ENCODE measurements at places on chromosomes 7 and 10.

DNA sequence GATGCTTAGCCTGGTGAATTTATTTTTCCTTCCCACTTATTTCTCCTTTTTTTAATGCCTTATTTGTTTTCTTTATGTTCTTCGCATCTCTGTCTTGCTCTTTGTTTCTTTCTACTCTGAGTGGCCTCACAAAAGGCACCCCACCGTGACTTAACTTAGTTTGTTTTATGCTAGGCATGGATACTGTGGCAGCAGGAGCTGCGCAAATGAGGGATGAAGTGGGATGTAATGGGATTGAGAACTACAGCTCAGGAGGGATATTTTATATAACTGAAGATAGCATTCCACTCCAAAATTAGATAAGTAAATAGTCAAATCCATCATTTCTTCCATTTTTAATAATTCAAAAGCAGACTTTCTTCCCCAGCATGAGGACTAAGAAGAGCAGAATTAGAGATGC lies 1.7 kb upstream of the CACNA2D1 start:
- DNase-seq: no peak

DNA sequence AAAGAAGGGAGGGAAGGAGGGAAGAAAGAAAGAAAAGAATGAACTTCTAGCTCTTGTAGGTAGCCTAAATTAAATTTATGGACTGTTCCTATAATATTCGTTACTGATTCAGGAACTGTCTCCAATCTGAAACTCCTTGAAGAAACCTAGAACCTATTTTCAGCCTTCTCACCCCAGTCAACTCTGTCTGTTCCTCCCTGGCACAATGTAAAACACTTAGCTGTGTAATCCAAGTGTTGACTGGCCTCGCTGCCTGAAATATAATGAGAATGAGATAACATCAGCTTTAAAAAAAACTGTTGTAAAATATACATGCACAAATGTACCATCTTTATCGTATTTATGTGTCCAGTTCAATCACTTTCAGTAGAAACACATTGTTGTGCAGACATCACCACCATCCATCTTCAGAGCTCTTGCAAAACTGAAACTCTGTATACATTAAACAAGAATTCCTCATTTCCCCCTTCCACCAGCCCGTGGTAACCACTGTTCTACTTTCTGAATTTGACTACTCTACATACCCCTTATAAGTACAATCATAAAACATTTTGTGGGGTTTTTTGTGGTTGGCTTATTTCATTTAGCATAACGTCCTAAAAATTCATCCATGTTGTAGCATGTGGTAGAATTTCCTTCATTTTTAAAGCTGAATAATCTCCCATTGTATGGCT lies 6.3 kb upstream of the C7orf33 start:
- DNase-seq: no peak

GRCh38 chr10:43570971-43571370 lies 3.4 kb downstream of the ZNF239 start:
- no peak for DNase-seq

DNA sequence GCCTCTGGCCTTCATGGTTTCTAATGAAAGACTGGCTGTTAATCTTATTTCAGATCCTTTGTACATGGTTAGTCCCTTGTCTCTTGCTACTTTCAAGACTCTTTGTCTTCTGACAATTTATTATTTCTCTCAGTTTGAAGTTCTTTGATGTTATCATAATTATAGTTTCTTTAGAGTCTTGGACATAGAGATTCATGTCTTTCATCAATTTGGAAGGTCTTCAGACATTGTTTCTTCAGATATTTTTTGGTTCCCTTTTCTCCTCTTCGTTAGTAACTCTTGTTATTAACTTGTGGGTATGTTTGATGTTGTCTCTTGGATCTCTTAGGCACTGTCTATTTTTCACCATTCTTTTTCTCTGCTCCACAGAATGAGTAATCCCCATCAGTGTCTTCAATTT lies 8.7 kb downstream of the ZNF37A start:
- no peak for DNase-seq

DNA sequence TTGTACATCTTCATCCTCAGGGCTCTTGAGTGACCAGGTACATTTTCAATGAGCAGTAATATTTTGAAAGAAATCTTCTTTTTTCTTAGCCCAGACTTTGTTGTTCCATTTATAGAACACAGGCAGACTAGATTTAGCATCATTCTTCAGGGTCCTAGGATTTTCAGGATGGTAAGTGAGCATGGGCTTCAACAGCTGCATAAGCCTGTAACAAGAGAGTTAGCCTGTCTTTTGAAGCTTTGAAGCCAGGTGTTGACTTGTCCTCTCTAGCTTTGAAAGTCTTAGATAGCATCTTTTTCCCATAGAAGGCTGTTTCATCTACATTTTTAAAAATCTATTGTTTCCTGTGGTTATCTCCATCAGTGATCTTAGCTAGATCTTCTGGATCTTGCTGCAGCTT lies 4.5 kb upstream of the NDUFA5 start:
- no peak for DNase-seq

DNA sequence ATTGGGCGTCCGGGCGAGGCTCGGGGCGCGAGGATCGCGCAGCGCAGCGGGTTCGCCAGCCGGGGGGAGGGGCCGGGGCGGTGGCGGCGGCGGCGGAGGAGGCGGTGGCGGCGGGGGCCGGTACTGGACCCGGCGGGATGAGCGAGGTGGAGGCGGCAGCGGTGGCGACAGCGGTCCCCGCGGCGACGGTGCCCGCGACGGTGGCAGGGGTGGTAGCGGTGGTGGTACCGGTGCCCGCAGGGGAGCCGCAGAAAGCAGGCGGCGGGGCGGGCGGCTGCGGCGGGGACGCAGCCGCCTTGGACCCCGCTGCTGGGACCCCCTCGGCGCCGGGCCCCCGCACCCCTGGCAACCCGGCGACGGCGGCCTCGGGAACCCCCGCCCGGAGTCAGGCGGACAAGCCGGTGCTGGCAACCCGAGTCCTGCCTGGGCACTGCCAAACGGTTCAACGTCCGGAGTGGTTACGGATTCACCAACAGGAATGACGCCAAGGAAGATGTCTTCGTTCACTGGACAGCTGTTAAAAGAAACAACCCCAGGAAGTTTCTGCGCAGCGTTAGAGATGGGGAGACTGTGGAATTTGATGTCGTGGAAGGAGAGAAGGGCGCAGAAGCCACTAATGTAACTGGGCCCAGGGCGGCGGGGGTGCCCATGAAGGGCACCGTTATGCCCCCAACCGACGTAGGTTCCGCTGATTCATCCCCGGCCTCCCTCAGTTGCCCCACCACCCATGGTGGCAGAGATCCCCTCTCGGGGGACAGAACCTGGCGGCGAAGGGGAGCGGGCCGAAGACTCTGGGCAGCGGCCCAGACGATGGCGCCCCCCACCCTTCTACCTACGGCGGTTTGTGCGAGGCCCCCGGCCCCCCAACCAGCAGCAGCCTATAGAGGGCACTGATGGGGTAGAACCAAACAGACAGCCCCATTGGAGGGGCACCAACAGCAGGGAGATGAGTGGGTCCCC lies 100.3 kb upstream of the CPXM2 start:
- DNase-seq: no peak

GRCh38 chr7:43647673-43648472 lies 65.0 kb downstream of the STK17A start:
- peak; percentile 59 for DNase-seq

DNA sequence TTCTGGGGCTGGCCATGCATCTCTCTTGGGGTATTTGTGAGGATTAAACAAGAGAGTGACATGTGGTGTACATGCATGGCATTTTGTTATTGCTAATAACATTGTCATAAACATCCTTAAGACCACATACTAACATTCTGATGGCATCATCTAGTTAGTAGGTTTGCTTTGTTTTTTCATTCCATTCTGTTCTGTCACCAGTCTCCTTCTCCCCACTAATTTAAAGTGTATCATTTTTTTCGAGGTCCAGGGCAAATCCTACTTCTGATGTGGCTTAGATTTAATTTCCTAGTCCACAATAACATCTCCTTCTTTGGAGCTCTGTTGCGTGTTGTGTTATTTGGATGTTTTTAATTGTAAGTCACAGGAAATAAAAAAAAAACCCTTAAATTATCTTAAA lies 248.1 kb downstream of the LRMDA start:
- no peak for DNase-seq

GRCh38 chr10:123375097-123375496 lies 220.9 kb downstream of the BUB3 start:
- no peak for DNase-seq

DNA sequence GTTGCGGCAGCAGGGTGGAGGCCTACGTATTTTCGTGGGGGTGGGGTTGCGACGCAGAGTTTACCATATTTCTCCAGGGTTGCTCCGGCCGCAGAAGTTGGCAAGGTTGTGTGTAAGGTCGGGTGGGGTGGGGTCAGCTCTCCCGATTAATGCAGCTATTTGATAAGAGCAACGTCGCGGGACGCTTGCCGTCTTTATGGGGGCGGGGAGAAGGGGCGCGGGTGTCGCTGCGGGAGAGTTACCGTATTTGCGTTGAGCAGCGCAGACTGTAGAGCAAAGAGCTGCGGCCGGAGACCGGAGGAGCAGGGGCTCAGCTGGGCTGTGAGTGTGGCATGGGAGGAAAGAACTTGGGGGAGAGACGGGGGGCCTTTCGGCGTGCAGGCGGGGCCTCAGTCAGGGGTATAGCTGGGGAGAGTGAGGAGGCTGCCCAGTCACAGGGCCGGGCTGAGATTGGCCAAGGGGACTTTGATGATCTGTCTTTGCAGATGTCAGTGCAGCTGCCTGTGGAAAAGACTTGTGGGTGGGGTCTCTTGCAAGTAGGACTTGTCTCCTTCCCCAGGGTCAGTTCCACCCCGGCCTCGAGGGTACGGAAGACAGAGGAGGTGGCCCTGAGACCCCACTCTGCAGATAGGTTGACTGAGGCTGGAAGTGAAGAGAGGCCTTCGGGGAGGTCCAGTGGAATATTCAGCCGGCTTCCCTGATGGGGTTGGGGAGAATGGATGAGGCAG lies 26.6 kb downstream of the ZNF775 start:
- DNase-seq: no peak

DNA sequence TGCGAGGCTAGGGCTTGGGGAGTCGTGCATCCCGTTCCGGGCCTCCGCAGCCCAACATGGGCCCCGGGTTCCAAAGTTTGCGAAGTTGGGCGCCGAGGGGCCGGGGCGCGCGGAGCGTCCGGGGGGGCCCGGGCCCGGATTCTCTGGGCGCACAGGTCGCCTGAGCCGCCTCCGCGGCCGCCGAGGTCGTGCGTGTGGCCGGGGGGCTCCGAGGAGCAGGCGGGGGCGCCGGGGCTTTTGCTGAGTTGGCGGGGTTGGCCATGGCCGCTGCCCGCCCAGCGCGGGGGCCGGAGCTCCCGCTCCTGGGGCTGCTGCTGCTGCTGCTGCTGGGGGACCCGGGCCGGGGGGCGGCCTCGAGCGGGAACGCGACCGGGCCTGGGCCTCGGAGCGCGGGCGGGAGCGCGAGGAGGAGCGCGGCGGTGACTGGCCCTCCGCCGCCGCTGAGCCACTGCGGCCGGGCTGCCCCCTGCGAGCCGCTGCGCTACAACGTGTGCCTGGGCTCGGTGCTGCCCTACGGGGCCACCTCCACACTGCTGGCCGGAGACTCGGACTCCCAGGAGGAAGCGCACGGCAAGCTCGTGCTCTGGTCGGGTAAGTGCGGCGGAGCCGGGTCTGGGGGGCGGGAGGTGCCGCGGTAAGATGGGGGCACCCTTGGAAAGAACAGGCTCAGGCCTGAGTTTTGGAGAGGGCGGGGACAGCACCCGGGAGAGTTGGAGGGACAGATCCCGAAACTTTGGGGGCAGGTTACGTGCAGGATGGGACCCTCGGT lies 643 bp downstream of the SMO start:
- no peak for DNase-seq

DNA sequence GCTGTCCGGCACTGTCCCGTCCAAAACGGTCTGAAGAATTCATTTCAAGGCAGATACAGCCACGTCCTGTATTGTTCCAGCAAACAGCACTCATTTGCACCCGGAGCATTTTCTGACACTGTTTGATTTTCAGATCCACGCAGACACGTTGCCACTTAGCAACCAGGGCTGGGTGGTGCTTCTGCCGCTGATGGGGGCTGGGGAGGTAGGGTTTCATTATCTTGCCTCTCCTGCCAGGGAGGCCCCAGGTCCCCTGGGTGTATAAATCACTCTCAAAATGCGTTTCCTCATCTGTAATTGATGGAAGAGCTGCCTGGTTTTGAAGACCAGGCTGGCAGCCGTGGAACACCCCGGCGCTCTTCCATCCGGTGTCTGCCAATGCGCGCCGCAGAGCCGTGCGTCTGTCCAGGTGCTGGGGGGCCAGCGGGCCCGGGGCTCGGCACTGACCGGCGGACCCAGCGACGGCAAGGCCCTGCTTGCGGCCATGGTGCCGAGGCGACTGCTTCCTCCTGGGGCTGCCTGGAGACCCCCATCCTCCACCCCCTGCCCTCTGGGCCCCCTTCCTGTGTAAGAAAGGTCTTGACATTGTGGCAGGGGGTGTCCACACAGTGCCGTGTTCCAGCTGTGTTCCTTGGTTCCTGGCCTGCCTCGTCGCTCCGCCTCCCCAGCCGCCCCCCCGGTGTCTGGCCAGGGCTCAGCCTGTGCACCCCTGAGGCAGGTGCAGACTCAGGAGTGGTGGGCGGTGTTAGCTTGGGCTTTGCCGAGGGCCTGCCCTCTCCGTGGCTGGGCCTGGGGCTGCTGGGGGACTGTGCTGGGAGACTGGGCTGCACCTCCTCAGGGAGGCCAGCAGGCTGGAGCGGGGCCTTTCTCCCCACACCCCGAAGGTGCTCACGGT lies 16.6 kb downstream of the ADGRA1 start:
- DNase-seq: no peak

DNA sequence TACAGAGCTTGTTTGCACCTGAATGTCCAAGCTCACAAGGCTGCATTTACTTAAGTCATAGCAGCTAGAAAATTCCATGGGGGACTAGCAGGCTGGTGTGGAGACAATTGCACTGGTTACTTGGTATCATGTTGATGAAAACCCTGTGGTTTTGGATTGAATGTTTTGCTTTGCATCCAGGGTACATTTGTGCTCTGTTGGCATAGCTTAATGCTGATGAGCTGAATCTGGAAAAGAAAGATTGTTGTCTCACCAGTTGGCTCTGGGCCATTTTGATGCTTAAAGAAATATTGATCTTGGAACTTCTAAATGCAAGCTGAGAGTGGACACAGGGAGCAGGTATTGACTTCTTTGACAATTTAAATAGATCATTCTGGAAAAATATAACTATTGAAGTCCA lies 122.5 kb upstream of the MBL2 start:
- no peak for DNase-seq

- DNase-seq: no peak
Observed at GRCh38 chr10:48493083-48493871, 111.6 kb downstream of the ARHGAP22 start.

- DNase-seq: no peak
Observed at GRCh38 chr10:79266084-79266483, 81.2 kb upstream of the PPIF start.

GRCh38 chr10:19833170-19833824 lies 17.1 kb downstream of the PLXDC2 start:
- no peak for DNase-seq
